ENCODE measurements at places on chromosomes 5 and 9.

- no peak for DNase-seq
These were observed 5.2 kb upstream of the CEL start for GRCh38 chr9:133056533-133056932.

- no peak for DNase-seq
These were observed 44.2 kb upstream of the LMNB1 start for GRCh38 chr5:126732716-126733115.

DNA sequence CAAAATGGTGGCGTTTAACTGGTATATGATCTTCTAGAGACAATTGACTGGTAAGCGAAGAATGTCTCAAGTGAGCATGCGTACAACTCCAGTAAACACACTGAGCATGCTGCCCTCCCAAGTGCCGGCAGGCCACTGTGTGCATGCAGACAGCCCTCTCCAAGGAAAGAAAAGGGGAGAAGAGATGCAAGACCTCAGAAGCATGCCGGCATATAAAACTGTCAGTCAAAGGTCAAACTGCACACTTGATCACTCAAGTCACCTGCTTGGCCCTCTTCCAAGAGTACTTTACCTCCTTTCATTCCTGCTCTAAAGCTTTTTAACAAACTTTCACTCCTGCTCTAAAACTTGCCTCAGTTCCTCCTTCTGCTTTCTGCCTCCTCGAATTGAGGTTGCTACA lies 910.2 kb downstream of the TAF11L14 start:
- DNase-seq = no peak

DNA sequence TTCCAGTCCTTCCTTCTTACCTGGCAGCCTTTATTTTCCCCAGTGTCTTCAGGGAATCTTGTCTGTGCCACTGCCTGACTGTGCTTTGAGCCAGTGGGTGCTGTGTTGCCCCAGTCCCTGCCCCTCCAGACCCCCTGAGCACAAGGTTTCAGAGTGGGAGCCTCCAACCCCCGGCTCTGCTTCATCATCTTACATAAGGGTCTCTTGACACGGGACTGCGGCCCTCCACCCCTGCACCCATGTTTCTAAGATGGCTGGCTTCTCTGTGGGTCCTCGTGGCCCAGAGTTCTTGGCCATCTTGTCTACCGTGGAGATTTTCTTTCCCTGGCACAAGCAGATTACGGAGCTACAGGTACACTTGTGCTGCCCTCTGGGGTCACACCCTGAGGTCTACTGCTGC lies 194.1 kb downstream of the CACNA1B start:
- DNase-seq = no peak

GRCh38 chr5:77102549-77102948 lies 15.5 kb upstream of the ZBED3 start:
- no peak for DNase-seq

DNA sequence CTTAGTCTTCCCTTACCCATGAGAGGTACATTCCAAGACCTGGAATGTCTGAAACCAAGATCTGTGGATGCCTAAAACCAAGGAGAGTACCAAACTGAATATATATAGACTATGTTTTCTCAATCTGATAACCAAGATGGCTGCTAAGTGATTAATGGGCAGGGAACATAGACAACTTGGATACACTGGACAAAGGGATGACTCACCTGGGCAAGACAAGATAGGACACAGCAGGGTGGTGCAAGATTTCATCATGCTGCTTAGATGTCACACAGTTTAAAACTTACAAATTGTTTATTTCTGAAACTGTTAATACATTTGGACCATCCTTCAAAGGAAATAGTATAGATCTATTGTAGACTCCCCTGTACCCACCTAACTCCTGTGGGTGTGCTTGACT lies 130.9 kb downstream of the HTR1A start:
- DNase-seq = no peak

- no peak for DNase-seq
These were observed 12.6 kb downstream of the PDE6A start for GRCh38 chr5:149931992-149932436.

GRCh38 chr5:16909464-16909863 lies 26.6 kb downstream of the MYO10 start:
- no peak for DNase-seq

GRCh38 chr9:131693651-131694597 lies 46.0 kb downstream of the RAPGEF1 start:
- no peak for DNase-seq

GRCh38 chr9:33687779-33688178 lies 107.6 kb upstream of the PRSS3 start:
- no peak for DNase-seq

GRCh38 chr5:126970517-126971017 lies 59.8 kb downstream of the MARCHF3 start:
- no peak for DNase-seq

DNA sequence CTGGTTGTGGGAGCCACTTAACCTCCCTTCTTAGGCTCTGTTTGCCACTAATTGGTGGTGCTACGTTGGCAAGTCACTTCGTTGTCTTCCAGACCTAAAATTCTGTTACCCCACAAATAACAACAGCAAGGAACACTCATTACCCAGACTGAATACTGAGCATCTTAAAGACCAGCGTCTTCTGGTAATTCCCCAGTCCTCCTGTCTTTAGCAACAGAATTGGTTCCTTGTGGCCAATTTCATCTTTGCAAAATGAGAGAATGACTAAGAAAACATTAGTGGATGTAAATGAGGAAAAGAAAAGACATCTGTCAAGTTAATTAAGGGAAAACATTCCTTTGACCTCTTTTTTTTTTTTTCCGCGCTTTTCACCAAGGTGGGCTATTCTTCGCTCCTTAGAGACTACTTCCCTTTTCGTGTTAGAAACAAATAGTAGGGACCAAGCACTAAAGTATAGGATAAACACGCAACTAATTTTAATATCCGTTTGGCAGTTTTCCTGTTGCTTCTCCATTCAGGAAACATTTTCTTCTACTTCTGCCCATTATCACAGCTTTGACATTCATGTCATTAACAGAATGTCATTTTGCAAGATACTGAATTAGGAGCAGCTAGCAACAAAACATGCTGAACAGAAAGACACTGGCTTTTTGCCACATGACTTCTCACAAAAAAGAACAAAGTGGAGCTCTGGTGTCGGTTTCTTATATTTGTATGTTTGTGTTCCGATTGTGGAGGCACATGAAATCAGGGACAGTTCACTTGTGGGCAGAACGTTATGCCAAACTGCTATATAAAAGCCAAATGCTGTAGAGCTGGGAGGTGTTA lies 154.2 kb downstream of the CD180 start:
- DNase-seq = no peak

DNA sequence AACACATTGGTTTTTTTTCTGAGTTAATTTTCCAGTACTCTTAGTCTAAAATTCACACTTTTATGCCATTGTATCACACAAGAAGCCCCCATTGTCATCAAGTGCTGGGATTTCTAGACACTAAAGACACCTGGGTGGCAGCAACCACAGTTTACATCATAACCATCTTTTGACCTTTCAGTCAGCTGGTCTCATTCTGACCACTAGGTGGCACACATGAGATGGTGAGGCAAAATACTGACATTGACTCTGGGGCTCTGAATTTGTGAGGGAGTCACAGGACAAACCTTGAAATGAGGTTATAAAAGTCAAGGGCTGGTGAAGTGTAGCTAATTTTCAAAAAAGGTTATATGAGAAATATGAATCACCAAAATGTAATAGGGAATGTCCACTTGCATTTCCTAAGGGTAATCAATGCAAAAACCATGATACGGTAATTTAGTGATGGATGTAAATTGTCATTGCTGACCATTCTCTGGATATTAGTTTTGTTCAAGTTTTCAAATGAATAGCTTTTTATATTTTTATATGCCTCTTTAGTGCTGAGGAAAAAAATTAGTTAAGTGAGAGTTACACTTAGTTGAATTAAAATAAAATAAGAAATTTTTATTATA lies 229.4 kb downstream of the DMAC1 start:
- DNase-seq = no peak

- no peak for DNase-seq
These were observed 4.4 kb upstream of the ZDHHC12 start for GRCh38 chr9:128728298-128728697.

DNA sequence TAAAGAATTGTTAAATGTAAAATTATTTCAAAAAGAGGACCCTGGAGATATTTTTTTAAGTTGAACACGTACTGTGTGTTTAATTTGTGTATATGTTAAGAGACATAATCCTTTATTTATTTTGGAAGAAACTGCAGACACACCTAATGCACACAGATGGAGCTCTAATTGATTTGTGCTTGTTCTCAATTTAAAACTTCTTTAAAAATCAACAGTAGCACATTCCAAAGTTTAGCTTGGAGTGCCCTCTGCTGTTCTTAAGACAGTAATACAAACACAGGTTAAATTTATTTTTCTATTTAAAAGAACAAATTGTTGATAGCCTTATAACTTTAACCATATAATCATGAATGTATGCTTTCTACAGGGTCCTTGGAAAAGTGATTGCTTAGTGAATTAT lies 277.6 kb upstream of the ADAMTS16 start:
- DNase-seq = no peak

- no peak for DNase-seq
These were observed 30.9 kb upstream of the OR2K2 start for GRCh38 chr9:111360881-111361280.

DNA sequence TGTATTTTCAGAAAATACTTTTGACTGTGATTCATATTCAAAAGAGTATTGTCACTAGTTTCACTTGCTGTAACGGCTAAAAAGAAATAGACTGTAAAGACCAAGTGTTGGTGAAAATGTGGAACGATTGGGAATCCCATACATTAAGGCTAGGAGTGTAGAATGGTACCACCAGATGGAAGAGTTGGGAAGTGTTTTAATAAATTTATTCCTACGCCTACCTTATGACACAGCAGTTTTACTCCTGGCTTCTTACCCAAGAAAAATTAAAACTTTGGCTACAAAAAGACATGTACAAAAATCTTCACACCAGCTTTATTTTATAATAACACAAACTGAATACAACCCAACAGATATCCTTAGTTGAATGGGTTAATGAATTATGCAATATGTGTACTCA lies 256.2 kb downstream of the TAF11L14 start:
- DNase-seq = no peak

- DNase-seq = no peak
These were observed 372.9 kb upstream of the IRX2 start for GRCh38 chr5:3124410-3124809.

Data from esophagus squamous epithelium (tissue), 5 donors.